ENCODE measurements at places on chromosomes 16 and 17. TPM values are rescaled to one million over a fixed set of nuclear protein-coding genes. Genes with fewer than 3 reads are reported as not detected.

DNA sequence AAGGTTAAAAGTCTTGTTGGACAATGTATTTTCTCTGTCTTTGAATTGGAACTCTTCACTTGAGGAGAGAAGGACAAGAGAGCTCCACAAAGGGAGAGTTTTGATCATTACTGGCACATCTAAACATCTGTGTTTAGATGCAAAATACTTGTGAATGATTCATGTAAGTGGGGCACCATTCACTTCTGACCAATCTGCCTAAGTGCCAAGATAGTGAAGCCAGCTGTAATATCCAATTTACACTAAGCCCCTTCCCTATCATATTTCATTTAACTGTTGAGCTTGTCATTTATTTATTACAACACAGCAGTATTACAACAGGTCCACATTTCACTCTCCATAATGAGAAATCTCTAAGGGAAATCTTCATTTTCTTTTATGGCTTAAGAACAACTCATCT lies 832.3 kb upstream of the GOT2 start:
- no peak for DNase-seq

GRCh38 chr16:12587170-12587569 lies 216.5 kb downstream of the CPPED1 start:
- DNase-seq, result no peak

DNA sequence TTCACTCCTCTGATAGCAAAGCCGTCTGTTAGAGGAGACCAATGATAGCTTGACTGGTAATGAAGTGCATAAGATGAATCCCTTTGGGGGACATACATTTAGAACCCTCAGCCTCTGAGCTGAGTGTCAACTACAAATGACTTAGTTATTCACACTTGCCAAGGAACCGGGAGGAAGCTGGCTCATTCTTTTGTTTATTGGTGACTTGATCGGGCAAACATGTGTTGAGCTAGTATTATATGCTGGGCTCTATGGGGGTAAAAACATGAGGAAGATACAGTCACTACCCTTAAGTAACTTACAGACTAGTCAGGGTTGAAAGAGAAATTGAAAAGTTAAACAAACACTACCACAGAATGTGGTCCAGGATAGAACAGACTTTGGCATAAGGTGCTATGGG lies 3.0 kb downstream of the CCL16 start:
- DNase-seq, result no peak

DNA sequence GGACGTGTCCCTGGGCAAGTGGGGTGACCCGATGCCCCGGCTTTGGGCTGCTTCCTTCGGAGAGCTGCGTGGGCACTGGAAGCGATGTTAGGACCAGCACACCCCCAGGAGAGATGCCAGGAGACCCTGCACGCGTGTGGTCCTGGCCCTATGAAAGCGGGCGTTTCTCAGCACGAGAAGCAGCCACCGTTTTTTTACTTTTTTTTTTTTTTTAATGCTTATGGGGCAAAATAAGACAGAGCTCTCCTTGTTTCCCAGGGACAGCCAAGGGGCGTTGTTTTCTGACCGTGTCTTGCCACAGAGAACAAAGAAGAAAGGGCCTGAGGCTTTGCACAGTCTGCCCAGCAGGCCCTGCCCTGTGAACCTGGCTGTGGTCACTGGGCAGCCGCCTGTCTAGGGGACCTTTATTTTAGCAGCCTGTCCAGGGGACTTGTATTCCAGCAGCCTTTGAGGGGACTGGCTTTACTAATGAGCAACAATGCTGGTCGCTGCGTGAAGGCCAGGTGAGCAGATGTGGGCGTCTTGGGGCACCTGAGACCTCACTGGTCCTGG lies 996 bp downstream of the SLC25A10 start:
- no peak for DNase-seq

DNA sequence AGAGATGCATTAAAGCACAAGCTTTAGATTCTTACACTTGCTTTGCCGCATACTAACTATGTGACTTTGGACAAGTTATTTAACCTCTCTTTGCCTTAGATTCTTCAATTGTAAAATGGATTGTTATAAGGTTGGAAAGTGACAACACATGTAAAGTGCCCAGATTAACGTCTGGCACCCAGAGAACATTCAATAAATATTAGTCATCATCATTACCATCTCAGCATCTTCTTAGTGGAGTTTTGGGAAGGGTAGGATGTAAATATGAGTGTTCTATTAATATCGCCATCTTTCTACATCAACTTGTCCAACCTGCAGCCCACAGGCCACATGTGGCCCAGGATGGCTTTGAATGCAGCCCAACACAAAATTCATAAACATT lies 27.4 kb upstream of the FAM20A start:
- DNase-seq, result no peak

- no peak for DNase-seq
Measured at GRCh38 chr16:86395477-86395876, 114.8 kb upstream of the FOXF1 start.

- no peak for DNase-seq
Measured at GRCh38 chr17:12618557-12618956, 47.1 kb upstream of the MYOCD start.

- no peak for DNase-seq
Measured at GRCh38 chr17:77875051-77875780, 83.3 kb upstream of the TNRC6C start.

DNA sequence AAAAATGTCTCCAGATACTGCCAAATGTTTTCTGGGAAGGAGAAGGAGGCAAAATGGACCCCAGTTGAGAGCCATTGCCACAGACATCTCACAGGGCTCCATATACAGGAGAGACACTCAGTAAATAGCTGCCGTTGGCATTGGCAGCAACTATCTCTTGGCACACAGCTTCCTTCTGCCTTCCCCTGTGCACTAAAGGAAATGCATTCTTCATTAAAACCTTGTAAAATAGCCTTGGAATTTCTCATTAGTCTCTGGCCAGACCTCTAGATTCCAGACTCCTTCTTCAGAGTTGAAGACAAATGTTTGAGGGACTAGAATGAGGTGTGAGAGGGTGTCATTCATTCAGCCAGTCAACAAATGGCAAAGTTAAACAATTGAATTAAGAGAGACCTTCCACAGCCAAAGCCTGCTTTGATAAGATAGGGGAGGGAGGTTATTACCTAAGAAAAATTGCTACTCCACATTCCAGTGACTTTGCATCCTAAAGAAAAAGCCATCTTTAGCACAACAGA lies 223.9 kb upstream of the HS3ST3A1 start:
- no peak for DNase-seq

DNA sequence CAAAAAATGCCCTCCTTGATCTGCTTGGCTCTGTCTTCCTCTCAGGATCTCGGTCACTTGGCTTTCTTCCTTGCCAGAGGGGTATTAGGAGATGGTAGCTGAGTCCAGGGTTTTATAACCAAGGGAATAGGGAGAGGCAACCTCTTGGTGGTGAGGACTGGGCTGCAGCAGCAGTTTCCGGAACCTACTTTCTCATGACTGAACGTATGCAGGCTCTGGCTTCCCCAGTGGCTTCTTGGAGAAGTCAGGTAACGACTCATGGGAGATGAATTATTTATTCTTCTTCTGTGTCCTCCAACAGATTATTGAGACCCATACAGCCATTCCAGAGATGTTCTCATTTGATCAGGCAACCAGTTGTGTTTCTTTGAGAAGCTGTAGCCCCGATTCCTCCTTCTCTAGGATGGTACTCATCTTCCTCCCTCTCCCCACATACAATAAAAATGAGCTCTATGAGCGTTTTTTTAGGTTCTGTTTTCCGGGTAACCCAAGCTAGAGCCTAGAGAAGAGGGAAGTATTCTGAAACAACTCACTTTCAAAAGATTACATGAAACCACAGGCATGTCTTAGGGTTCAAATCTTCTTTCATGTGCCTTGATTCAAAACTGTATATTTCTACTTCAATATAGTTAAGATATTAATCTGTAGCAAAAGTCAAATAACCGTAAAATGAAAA lies 22.3 kb upstream of the DHX40 start:
- DNase-seq, result no peak

DNA sequence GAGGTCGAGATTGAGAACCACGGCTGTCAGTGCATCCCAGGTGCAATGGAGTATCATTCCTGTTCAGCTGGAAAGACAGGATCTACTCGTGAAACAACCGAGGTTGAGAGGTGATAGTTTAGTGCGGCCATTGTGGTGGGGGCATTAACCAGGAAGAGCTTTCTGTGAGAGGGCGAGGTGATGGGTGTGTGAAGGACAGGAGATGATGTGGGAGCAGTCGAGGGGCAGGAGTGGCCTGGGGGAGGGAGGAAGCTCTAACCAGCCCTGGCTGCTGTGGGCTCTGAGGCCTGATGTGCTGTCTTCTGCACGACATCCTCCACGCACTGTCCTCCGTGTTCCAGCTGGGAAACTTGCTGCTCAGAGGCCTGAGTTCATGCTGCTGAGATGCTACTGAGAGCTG lies 22.0 kb downstream of the GOSR2 start:
- DNase-seq, result no peak

DNA sequence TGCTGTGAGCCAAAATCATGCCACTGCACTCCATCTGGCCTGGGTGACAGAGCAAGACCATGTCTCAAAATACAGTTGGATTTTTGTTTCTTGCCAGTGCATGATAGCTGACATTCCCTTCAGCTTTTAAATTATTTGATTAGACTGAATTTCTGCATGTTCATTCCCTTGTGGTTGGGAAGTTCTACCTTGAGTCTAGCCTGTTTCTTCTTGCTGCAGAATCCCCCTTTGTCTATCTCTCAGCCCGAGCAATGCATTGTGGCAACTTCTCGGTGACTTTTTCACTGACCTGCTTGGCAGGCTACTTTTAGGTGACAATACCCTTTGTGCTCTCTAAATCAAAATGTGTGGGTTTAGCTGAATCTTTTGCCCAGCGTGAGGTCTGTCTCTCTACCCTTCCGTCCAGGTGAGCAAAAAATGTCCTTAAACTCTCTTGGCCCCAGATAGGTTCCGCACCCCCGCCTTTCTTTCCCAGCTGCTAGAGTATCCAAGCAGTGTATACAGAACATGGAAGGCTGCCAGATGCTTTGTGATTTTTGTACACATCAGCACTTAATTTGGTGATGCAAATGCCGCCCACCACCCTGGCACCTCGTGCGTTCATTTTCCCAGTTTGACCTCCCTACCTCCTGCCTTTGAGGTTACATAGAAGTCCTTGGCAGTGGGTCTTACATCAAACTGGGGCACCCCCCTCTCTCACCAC lies 130.2 kb downstream of the ABCC6 start:
- DNase-seq, result peak; percentile 29

Gene WSCD1
- 3.3 TPM for total RNA-seq

Gene TPSD1
- total RNA-seq, result 1.3 TPM

Gene KIAA0513
- 8.4 TPM for total RNA-seq

Gene PIRT
- total RNA-seq, result 0.20 TPM

Gene ATP2A1
- total RNA-seq, result 64.1 TPM

Gene PPY
- not detected for total RNA-seq

Gene HSD17B1
- 0.59 TPM for total RNA-seq

Gene USH1G
- total RNA-seq, result 1.1 TPM

All from skin of body (tissue), 3 donors.